ENCODE measurements at places on chromosomes 12 and 14.

DNA sequence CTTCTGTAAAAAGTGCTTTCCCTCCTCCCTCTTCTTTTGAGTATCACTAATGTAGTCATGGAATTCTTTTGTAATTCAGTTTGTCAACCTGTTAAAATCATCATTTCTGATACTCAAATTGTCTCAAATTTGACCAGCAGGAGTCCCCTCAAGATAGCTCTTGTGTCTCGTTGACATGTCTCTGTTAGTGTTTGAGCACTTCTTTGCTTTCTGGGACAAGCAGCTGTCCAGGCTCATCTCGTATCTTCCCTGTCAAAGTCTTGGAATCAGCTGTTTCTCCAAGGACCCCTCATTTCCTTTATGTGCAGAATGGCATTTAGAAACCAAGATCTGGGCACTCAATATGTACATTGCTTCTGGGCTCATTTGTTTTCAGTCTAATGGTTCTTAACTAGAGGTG is 10.7 kb downstream of the CIPC start:
- DNase-seq, result no peak

- DNase-seq, result no peak
Measured at GRCh38 chr14:50069325-50069724, 47.0 kb downstream of the VCPKMT start.

- DNase-seq, result no peak
Measured at GRCh38 chr12:81758421-81759189, 545 bp downstream of the PPFIA2 start.

DNA sequence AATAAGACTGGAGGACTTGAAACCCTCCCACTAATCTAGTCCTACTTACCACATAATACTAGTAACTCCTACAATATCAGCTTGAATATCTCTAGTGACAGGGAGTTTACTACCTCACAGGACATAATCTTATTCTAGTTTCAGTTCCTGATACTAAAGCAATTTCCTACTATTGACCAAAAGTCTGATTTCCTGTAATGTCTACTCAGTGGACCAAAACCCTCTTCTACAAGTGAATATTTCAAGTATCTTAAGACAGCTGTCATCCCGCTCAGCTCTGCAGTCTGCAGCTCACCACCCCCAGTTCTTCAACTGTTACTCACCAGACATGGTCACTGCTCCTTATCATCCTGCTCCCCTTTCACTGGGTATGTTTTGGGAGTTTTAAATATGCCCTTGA is 70.8 kb upstream of the TMCC3 start:
- no peak for DNase-seq

DNA sequence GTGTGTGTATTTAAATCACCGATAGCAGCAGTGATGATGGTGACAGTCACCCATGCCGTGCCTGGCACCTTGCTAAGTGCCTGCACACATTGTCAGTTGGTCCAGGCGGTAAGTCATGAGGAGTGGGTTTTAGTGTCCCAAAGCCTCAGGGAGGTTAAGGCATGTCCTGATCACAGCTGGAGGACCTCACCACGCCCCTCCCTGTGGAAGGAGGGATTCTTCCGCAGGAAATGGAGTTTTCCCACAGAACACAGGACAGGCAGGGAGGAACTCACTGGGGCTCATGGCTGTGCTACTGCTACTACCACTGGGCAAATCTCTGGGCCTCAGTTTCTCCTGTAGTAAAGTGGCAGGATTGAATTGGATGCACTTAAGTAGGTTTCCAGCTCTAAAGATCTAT is 142.3 kb downstream of the CACNA1C start:
- DNase-seq, result no peak

DNA sequence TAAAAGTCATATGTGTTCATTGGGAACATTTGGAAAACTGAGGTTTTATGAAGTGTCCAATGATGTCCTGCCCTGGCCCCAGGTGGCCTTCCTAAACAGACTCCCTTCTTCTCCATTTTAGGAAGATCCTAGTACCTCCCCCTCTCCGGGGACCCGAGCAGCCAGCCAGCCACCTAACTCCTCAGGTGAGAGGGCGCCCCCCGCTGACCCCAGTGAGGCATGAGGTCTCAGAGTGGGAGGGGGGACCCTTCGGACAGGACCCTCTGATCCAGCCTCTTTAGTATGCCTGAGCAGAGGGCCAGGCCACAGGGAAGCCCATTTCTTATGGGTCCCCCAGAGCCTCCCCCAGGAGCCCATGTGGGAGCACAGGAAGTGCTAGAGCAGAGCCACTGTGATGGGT is 23.7 kb downstream of the DEGS2 start:
- DNase-seq, result no peak

DNA sequence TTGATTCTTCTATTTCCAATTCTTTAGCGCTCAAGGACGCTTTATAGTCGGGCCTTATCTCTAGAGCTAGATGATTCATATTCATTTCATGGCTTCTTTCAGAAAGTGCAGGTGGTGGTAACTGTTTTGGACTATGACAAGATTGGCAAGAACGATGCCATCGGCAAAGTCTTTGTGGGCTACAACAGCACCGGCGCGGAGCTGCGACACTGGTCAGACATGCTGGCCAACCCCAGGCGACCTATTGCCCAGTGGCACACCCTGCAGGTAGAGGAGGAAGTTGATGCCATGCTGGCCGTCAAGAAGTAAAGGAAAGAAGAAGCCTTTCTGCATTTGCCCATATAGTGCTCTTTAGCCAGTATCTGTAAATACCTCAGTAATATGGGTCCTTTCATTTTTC is 241.9 kb downstream of the PAWR start:
- no peak for DNase-seq

DNA sequence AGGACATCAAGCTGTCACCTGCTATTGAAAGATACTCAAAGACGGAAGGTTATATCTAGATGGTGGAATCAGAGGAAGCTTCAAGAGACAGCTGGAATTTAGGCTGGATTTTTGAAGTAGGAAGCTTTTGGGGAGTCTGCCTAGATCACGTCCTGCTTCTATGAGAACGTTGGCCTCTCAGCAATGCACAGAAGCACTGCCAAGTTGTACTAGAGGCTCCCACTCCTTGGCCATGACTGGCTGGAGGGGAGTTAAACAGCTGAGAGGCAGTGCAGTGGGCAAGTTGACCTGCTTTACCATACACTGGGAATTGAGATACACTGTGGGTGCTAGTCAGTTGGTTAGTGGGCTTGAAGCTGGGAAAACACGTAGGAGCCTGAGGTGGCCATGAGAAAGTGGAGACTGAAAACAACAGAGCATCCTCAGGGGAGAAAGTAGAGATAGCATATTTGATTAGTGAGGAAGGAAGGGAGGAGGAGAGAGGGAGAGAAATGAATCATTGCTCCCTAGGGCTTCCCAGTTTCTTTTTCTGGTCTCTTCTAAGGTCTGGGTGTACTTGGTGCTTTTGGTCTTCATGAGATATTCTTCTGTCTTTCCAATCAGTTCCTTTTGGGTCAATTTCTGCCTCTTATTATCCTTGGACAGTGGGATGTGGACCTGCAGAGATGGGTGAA is 110.8 kb downstream of the EMP1 start:
- DNase-seq, result no peak

DNA sequence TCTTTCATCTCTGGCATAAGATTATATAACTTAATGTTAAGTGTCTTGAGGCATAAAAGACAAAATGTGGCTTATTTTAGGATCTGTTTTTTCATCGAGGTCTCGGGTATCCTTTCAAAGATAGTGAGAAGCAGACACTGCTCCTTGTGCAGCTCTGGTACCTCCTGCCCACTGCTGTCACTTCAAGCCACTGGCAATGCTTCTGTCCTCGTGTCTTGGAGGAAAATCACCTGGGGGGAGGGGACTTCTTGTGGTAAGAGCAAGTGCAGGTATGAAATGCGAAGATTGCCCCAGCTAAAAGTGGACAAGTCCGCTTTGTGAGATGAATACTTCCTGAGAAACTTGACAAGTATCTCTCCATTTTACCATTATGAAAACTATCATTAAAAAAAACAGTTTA is 37.8 kb upstream of the DYNC1H1 start:
- no peak for DNase-seq

DNA sequence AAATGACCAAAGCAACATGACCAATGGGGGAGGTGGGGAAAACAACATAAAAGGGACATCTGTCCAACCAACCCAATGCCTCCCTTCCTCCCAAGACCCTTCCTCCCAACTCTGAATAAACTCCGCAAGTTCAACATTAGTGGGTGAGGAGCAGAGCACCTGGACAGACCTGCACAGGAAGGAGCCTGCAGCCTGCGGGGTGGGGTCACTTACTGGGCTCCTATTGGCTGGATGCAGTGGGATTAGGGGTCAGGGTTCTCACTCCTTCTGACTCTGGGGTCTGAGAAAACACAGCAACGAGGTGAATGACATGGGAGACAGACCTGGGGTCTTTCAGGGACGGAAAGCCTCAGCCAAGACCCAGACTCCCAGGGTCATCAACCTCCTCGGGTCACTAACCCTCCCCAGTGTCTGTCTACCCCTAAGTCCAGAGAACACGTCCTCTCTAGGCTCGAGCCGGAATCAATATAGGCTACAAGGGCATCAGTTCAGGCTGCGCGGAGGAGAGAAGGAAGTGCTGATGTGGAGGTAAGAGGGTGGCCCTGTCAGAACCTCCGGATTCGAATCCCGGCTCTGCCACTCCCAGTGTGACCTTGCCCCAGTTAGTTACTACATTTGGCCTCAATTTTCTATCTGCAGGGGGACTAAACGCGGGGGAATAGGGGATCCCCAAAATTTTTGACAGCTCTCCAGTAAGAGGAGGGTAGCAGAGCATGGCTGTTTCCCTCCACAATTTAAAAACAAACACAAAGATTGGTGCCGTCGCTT is 860 bp downstream of the NDRG2 start:
- DNase-seq, result no peak

DNA sequence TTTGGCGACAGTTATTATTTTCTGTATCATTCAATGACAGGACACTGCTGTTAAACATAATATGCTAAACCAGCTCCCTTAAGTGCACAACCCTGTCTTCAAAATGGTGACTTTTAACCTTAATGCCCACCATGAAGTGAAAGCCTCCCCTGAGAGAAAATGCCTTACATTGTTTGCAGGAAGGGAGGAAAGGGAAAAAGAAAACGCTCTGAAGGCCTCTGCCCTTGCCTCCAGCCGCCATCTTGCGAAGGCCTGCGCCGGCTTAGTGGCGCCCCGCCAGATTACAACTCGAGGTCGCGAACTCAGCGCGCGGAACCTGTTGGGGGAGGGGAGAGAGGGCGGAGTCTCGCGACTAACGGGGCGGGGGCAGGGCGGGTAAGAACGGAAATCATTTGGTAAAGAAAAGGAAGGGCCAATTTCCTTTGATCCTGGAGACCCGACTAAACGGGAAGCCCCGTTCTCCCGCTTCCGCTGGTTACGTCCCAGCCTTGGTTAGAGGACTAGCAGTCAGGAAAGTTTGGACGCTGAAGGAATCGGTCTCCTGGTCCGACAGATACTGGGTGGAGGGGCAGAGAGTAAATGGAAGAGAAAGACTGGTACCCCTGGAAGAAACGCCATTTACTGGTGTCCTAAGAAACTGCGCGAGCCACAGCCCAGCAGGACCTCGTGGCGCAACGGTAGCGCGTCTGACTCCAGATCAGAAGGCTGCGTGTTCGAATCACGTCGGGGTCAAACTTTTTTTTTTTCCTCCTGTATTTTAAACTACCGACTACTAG is 11.6 kb upstream of the TMPO start:
- peak; percentile 95 for DNase-seq

DNA sequence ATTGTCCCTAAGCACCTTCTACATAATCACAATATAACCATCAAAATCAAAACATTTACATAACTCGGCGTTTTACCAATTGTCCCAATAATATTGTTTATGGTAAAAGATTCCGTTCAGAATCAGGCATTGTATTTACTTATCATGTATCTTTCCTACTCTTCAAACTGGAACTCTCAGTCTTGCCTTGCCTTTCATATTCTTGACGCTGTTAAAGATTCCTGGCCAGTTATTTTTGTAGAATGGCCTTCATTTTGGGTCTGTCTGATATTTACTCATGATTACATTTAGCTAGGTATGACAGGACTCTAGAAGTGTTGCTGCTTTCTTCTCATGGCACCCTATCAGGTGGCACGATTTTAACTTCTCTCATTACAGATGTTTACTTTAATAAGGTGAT is 850 bp upstream of the HEATR5A start:
- peak; percentile 4 for DNase-seq

DNA sequence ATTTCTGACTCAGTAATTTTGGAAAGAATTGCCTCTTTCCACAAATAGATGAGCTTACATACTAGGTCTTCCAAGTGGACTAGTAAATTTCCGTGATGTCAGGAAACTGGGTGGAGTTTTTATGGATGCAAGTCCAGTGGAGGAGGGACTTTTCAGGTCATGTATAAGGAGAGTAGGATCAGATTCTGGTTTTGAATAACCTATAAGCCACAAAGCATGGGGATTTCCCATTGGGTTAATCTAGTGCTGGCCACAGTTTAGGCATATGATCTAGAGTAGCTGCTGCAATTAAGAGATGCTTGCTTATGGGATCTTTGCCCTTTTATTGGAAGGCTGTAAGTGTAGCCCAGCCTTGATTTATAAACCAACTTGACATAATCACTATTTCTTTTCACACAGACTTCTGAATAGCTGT is 33.8 kb downstream of the STK38L start:
- DNase-seq, result peak; percentile 30

DNA sequence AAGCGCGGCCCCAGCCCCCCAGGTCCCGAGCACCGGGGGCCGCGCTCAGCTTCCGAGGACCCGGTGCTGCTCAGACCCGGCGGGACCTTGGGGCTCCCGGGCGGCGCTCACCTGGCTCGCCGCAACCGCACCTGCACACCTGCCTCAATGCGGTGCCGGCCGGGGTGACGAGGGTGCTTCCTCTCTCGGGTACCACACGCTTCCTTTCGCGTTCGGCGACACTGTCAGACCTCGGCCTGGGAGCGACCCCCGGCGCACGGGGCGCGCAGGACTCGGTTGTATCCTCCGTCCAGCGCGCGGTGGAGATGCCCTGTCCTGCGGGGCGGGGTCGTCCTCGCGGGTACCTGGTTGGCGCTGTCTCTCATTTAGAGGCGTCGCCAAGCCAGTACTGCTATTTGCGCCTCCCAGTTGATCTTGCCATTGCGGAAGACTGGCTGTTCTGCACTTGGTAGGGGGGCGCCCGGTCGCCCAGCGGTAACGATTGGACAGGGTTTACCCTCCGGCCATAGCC is 718 bp downstream of the PACS2 start:
- DNase-seq, result peak; percentile 11
